D721Med (cell line): ENCODE measurements at places on chromosomes 11 and 22.
A peak's percentile ranks its signal among the peaks of the same experiment; 100 is the strongest.

GRCh38 chr11:28877340-28877739 is 769.2 kb downstream of the METTL15 start:
- no peak for DNase-seq

DNA sequence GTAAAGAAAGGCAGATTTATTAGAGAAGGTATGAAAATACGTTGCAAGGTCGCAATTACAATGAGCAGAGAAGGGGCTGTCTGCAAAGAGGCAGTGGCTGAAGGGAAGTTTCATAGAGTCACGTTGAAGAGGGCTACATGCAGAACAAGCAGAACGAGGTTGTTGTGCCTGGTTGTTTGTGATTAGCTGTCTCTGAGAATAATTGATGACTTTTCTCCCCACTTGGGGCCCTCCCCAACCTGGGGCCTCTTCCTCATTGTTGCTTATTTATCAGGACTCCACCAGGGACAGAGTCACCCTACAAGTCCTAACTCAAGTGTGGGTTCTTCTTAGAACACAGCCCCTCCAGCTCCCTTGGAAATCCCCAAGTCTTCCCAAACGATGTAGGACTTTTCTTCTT is 29.1 kb downstream of the CSF2RB start:
- no peak for DNase-seq

GRCh38 chr11:10625982-10626311 is 57.5 kb upstream of the LYVE1 start:
- no peak for DNase-seq

DNA sequence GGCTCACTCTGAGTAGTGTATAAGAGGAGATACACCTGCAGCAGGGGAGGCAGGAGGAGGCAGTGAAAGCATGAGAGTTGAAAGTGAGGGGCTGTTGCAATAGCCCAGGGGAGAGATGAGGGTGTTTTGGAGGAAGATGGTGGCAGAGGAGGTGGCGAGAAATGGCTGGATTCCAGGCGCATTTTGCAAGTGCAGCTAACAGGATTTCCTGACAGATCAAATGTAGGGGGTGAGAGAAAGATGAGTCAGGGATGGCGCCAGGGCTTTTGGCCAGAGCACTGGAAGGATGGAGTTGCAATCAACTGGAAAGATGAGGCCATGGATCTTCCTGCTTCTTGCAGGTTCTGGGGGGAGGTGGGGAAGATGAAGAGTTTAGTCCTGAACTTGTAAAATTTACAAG is 16.8 kb upstream of the TSPAN18 start:
- DNase-seq: no peak

- DNase-seq: no peak
Measured at GRCh38 chr11:68264244-68264643, 7.5 kb downstream of the C11orf24 start.

- no peak for DNase-seq
Measured at GRCh38 chr11:82972103-82972502, 70.6 kb downstream of the DDIAS start.

DNA sequence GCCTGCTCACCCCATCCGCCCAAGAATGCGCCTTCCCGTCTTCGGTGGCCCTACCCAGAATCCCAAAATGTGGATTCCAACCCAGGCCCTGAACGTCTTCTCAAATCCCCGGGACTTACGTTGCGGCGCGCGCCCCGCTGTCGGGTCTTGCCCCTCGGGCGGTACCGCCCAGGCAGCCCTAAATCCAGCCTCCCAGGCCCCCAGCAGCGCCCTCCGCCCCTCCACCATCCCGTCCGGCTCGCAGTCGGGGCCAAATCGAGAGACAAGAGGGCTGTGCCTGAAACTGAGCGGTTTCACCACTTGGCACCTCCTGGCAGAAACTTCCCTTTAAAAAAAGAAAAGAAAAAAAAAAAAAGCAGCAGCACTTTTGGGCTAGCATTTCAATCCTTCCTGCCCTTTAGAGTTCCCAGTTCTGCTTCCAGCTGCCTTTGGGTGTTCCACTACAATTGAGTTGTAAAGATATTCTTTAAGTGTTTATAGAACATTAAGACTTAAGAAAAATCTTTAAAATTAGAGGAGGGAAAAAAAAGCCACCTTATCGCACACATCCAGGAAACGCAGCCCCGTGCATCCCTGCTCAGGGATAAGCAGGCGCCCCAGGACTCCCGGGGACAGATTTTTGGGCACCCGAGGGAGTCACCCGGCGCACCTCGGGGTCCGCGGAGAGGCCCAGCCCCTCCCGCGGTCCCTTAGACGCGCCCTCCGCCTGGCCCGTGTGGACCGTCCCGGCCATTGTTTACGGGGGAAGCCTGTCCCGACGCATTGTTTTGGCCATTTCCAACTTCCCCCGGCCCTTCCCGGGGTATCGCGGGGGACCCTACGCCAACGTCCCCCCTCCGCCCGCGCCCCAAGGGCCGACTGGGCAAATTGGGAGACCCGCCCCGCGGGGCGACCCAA is 57.6 kb downstream of the KCNJ4 start:
- DNase-seq: no peak

- no peak for DNase-seq
Measured at GRCh38 chr22:31104869-31105268, 2.5 kb downstream of the SELENOM start.

DNA sequence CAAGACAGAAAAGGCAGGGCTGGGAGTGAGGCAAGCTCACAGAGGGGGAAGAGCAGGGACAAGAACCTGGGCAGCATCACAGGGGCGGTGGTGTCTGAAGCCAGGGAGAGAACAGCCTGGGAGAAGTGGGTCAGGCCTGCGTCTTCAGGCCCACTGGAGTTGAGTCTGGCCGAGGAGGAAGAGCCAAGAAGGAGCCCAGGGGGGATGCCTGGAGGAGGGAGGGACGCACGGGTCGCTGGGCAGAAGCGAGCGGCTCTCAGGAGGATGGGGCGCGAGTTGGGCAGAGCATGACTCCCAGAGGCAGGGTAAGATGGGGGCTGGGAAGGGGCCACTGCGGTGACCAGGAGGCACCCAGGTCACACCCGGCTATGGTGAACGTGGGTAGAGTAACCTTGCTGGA is 18.5 kb downstream of the LRFN4 start:
- no peak for DNase-seq

DNA sequence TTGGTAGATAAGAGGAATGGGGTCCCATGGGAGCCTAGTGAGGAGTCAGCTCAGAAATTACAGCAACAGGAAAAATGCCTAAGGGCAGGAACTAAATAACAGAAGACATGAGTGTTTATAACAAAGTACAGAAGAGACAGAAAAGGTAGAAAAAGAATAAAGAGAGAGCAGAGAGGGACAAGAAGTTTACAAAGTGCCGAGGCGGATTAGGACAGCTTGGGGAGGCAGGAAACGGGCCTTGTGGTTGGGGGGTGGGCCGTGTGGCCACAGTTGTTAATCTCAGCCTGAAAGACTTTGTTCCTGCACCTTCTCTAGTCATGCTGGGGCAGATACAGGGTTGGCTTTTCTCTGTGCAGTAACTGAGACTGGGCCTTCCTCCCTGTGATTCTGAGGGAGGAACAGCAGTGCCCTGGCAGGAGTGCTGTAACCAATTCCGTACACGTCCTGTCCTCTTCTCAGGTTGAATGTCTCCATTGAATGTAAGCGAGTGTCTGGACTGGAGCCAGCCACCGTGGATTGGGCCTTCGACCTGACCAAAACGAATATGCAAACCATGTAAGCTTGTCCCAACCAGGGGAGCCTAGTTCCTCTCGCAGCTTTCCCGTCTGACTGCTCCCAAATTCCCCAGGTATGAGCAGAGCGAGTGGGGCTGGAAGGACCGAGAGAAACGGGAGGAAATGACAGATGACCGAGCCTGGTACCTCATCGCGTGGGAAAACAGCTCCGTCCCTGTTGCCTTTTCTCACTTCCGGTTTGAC is 13.2 kb downstream of the NAA40 start:
- no peak for DNase-seq

- no peak for DNase-seq
Measured at GRCh38 chr11:29527391-29527936, 489.4 kb downstream of the KCNA4 start.

DNA sequence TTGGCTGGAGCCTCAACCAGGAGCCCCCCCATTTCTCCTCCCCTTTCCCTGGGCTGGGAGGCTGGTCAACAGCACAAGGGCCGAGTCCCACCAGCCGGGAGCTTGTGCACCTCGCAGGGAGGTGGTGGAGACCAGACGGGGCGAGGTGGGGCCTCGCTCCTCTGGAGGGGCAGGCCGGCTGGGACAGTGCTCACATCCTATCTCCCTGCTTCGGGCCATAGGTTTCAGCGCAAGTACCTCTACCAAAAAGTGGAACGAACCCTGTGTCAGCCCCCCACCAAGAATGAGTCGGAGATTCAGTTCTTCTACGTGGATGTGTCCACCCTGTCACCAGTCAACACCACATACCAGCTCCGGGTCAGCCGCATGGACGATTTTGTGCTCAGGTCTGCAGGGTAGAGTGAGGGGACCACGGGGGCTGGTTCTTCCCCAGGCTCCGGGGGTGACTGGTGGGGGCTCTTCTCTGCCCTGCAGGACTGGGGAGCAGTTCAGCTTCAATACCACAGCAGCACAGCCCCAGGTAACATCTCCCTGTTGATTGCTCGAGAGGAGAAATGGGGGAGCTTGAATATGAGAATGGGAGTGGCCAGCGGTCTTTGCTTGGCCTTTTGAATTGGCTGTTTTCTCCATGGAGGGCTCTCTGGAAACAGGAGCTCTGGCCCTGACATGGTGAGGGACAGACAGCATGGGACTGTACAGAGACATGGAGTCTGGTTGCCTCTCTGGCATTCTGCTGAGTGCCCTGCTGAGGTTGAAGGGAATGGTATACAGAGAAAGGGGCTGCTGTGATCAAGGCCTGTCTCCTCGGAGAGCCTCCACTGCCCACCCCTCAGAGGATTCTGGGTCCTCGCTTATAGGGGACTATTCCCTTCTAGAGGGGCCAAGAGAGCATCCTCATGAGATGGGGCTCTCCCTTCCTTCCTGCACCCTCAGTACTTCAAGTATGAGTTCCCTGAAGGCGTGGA is 3.3 kb downstream of the SIDT2 start:
- no peak for DNase-seq

- DNase-seq: peak; percentile 93
Measured at GRCh38 chr11:119481021-119481666, 58.2 kb upstream of the THY1 start.

- DNase-seq: no peak
Measured at GRCh38 chr11:67705264-67705663, 30.8 kb upstream of the ALDH3B2 start.

GRCh38 chr11:9973921-9974320 is 310.0 kb downstream of the SWAP70 start:
- no peak for DNase-seq

GRCh38 chr22:20982563-20982882 is 426 bp downstream of the LZTR1 start:
- no peak for DNase-seq

GRCh38 chr11:134905517-134905916 is 493.5 kb upstream of the B3GAT1 start:
- DNase-seq: no peak

DNA sequence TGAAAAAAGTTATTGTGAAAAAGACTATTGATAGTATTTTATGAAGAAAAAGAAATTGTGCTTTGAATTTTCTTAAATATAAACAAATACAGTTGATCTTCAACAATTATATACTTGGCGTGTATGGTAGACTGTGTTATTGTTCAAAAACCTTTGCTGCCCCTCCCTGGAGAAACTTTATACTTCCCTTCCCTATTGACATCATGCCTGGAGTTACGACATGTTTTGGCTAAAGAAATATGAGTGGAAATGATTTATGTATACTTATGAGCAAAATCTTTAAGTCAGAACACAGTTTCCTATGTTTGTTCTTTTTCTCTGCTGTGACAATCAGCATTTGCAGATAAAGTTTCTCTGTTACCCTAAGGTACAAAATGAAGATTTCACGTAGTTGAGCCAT is 243.8 kb downstream of the TMEM135 start:
- no peak for DNase-seq

GRCh38 chr11:48261600-48261999 is 2.1 kb upstream of the OR4X1 start:
- DNase-seq: no peak

DNA sequence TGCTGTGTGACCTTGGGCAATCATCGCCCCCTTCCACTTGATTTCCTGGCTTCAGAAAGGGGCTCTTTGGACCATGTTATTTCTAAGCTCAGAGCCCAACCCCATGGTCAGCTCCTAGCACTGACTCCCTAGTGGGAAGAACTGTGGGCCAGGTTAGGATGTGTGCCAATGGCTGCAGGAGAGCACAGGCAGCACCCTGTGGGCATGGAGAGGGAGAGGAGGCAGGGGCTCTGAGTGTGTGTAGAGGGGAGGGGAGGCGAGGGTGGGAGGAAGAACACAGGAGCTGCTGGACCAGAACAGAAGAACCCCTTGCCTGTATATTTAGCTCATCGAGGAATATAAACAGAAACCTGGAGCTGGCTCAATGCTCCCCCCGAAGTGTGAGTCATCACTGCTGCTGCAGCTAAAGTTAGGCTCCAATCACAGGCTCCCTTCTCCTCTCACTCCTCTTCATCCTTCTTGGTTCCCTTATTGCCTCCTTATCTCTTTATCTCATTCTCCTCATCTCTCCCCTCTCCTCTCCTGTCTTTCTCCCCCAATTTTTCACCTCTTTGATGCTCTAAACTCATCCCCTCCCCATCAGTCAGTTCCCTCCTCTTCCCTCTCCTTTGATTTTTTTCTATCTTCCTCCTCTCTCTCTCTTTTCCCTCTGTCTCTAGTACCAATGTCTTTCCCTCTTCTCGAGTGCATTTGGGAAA is 14.5 kb upstream of the RPS19BP1 start:
- no peak for DNase-seq

DNA sequence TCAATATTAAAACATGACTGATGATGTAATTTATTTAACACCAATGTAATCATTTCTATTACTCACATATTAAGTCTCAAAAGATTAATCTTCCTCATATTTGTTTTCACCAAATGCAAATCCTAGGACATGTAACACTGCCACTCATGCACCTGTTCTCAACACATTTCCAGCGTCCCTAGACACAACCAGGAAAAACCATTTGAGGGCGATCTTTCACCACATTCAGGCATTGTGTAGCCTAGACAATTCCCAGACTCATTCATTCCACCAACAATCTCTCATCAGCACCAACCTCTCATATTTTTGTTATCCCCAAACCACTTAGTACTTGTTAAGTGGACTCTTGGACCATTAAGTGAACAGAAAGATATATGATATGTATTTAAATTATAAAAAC is 66.1 kb downstream of the SLC36A4 start:
- no peak for DNase-seq

DNA sequence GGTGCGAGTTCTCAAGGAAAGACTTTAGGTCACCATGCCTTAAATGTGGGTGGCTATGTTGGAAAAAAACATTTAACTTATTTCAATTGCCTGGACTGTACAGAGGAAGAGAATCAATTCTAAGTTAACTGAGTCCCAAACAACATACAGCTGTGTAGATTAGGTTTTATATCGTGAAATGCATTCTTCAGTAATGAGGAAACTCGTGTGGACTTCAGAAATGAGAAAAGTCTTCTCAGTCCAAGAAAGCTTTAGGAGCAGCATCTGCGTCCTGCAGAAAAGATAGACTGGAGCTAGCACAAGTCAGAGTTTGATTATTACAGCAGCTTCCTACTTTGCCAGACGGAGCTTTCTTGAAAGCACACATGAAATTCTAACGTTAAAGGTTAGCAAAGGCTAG is 673.0 kb downstream of the OPCML start:
- no peak for DNase-seq

DNA sequence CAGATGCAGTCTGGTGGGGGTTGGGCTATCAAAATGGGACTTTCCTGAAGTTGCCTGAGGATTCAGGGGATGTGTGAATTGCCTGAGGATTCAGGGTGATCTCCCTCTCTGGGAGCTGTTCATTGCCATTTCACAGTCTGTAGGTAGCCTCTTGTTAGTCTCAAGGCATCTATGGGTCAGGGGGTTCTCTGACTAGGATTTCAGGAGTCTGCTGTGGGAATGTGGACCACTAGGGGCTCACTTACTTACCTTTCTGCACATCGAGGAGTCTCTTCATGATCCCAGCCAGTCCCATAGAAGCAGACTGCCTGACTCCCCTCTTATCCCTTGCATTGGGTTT is 54.0 kb downstream of the KCNQ1OT1 start:
- no peak for DNase-seq
